ENCODE measurements at places on chromosomes 5 and 9. TPM values are rescaled to one million over a fixed set of nuclear protein-coding genes. Genes with fewer than 3 reads are reported as not detected.

The OR2Y1 gene
- not detected for total RNA-seq

The SHISAL2B gene
- not detected for total RNA-seq

The ACTBL2 gene
- total RNA-seq: not detected

The RANBP3L gene
- not detected for total RNA-seq

The MLANA gene
- total RNA-seq: not detected

The PCDHGB3 gene
- total RNA-seq: 1.5 TPM

The GKAP1 gene
- total RNA-seq: 4.0 TPM

DNA sequence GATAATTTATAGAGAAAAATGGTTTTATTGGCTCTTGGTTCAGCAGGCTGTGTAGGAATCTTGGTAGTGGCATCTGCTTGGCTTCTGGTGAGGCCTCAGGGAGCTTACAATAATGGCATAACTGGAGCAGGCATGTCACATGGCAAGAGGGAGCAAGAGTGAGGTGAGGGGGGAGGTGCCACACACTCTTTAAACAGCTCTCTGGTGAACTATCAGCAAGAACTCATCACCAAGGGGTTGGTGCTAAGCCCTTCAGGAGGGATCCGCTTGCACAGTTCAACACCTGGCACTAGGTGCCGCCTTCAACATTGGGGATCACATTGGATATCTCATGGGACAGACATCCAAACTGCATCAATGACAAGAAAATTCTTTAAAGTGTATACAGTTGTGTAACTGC is 10.5 kb downstream of the GPBP1 start:
- DNase-seq: no peak

- DNase-seq: no peak
Measured at GRCh38 chr9:11233696-11234095, 620.9 kb upstream of the PTPRD start.

DNA sequence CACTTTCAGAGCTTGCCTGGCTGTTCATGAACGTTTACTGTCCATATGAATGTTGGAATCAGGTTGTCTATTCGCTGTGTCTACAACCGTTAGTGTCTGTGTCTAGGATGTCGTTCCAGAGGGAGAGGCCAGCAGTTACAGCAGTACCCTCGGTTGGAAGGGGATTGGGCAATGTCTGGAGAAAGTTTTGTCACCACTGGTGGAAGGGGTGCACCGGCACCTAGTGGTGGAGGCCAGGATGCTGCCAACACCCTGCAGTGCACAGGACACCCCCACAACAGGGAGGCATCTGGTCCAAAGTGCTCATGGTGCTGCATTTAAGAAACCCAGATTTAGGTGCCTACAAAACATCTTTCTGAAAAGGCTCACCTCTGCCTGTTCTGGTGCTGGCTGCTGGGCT is 220.7 kb downstream of the FANCC start:
- peak; percentile 16 for DNase-seq

DNA sequence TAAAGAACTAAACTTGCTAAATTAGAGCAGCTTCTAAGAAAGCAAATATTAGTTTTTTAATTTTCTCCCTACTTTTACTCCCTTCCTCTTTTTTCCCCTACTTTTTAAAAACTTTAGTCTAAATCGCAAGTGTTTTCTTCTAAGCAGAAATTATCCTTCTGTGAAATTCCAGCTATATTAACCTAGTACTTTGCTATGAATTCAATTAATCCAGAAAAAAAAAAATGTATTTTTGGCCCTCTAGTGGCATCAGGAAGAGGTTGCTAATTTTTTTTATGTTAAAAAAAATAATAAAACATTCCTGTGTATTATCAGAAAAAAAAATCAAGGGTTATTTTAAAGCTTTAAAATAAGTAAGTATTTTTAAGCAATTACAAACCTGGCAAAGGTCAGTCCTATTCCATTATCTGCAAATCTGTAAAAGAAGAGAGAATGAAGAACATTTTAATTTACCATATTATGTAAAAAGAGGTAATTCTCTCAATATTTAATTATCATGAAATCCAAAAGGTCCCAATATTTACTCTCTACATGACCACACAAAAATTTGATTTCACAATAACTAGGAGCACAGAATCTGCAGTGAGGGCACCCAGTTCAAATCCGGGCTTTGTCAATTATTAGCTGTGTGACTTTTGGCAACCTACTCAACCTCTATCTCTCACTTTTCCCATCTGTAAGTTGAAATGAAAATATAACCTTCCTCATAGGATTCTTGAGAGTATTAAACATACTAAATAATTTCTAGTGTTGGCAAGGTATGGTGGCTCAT is 52.0 kb downstream of the CEMIP2 start:
- no peak for DNase-seq

GRCh38 chr5:2697041-2697440 is 54.4 kb downstream of the IRX2 start:
- no peak for DNase-seq

DNA sequence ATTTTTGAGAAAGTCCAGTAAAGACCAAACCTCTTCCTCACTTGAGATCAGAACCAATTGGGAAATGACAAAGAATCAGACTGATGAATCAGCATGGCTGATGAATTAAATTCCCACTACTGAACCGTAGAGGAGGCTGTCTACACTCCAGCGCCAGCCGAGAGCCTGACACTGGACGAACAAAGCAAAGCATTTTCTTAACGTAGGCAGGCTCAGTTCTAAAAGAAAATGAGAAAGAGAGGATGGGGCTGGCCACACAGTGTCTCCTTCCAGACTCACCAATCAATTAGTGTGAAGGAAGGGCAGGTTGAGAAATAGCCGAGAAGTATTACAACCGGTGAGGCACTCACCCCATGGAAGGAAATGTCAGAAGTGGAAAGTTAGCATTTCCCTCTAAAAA is 49.4 kb downstream of the ITGA1 start:
- no peak for DNase-seq

- DNase-seq: no peak
Measured at GRCh38 chr5:115844321-115844817, 2.6 kb downstream of the AP3S1 start.

DNA sequence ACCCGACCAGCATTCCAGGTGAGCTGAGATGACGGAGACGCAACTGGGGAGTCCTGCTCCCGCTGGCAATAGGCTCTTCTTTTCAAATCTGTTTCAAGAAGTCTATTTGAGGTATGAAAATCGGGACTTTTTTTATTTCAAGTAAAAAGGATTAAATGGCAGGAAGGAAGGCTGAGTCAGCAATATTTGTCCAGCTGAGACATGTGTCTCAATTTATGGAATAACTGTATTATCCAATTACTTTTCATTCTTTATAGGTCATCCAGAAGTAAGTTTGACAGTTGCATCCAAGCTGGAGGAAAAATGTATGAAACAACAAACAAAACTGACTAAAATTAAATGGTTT is 221.1 kb downstream of the NR2F1-AS1 start:
- no peak for DNase-seq

GRCh38 chr5:176530983-176531901 is 6.0 kb downstream of the RNF44 start:
- no peak for DNase-seq

- peak; percentile 57 for DNase-seq
Measured at GRCh38 chr9:112378328-112379176, 1.4 kb upstream of the HSDL2 start.

- DNase-seq: no peak
Measured at GRCh38 chr5:175235251-175235960, 208.6 kb downstream of the DRD1 start.

GRCh38 chr9:128321879-128322403 is 306 bp downstream of the TRUB2 start:
- DNase-seq: no peak

GRCh38 chr9:69771775-69772418 is 12.1 kb upstream of the PTAR1 start:
- no peak for DNase-seq

GRCh38 chr9:995781-996180 is 19.3 kb downstream of the DMRT3 start:
- no peak for DNase-seq
